GM12878 (cell line): ENCODE measurements at places on chromosomes 6 and 20.

DNA sequence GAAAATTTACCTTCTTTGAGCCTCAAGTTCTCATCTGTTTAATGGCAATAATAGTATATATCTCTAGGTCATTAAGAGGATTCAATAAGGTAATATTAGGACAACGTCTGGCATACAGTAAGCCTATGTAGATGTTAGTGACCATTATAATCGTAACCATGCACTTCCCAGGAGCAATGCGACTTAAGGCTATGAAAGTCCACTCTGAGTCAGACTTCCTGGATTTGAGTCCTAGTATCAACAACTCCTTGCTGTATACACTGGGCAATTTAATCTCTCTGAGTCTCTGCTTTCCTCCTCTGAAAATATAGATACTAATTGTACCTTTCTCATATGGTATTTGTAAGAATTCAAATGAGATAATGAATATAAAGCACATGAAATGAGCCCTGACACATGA is 168.1 kb upstream of the HDDC2 start:
- no peak for DNase-seq

- DNase-seq, result no peak
These were observed 196.1 kb downstream of the JARID2 start for GRCh38 chr6:15441981-15442380.

- DNase-seq, result no peak
These were observed 601.9 kb downstream of the HTR1B start for GRCh38 chr6:76861403-76861802.

DNA sequence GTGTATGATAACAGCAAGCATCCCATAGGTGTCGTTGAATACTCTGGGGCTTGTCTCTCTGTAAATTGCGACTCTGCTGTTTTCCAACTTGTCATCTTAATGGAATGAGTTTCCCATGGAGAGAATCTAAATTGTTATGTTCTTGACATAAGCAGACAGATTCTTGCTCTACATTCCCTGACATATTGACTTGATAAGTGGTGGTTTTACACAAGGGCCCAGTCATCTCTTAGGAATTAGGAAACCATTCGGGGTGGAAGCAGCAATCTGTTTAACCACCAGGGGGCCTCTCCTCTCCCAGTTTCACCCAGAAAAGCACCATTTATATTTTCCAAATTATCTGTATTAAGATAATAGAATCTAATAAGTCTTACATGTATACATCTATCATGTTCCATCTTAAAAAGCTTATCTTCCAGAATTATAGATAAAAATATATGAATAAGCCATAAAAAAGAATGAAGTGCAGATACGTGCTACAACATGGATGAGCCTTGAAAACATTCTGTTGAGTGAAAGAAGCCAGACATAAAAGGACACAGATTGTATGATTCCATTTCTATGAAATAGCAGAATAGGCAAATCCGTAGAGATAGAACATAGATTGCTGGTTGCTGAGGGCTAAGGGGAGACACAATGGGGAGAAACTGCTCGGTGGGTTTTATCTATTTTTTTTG is 23.1 kb upstream of the MROH8 start:
- no peak for DNase-seq

DNA sequence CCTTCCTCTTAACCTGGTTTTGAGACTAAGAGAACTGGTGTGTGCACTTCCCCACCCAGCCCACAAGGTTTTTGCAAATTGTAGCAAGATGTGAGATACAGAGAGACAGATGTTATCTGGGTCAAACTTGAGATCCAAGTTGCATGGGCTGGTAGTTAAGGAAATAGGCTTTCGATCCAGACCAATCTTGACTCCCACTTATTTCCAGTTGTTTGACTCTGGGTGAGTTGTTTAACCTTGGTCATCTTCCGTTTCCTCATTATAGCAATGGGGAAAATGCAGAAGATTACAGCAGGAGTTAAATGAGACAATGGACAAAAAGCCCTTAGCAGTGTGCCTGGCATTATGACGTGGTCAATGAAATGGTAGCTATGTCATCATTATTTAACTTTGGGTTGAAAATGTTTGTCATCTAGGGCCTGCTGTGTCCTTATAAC is 1.7 kb downstream of the SNX21 start:
- no peak for DNase-seq

GRCh38 chr6:6057442-6058053 is 50.8 kb upstream of the NRN1 start:
- DNase-seq, result peak; percentile 53

- DNase-seq, result no peak
These were observed 25.7 kb downstream of the KCNK5 start for GRCh38 chr6:39203436-39204159.

GRCh38 chr20:953742-954141 is 37.6 kb upstream of the ANGPT4 start:
- DNase-seq, result no peak

GRCh38 chr20:646107-646867 is 6.7 kb downstream of the SRXN1 start:
- DNase-seq, result no peak

- no peak for DNase-seq
These were observed 97.7 kb upstream of the KCNQ5 start for GRCh38 chr6:72524011-72524645.

DNA sequence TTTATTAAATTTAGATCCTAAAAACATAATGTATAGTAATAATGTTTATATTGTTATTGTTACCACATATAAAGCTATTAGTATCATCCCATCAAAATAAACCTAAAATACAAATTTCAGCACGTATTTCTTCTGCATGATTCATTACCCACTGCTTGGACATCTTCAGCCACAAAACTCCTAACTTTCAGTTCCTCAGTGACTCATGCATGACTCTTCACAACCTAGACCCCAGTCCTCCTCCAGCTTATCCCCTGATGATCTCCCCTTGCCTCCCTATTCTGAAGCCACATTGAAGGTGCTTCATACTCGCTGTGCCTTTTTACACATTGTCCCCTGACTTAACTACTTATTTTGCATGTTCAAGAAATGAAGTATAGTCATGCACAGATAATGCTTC is 11.2 kb upstream of the GPRC6A start:
- no peak for DNase-seq

DNA sequence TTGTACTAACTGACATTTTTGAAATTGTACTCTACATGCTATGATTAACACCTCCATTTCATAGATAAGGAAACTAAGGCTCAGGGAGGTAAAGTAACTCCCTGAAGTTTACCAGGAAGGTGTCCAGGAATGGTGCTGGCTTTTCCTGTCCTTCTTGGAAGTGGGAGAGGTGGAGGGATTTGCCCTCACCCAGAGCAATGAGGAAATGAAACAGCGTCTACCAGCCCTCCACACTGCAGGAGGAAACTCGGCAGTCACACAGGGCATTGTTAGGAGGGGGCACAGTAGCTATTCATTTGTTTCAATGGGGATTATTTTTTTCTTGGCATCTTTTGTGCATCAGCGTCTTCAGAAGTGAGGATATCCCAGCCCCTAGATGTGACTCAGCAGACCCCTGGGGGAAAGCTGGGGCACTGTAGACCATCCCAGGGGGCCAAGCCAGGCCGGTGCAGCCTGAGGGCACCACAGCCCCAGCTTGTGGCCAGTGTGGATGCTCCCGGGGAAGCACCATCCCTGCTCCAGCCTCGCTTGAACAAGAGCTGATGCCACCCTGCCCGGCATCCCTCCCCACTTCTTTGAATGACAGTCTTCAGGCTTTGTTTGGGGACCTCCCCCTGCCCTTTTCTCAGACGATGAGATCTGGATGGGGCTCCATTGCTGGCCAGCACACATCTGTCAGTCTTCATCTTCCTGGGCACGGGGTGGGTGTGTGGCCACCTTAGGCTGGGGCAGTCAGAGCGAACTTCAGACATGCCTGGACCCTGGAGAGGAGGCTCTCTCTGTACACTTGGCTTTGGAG is 224.4 kb upstream of the PMEPA1 start:
- no peak for DNase-seq

DNA sequence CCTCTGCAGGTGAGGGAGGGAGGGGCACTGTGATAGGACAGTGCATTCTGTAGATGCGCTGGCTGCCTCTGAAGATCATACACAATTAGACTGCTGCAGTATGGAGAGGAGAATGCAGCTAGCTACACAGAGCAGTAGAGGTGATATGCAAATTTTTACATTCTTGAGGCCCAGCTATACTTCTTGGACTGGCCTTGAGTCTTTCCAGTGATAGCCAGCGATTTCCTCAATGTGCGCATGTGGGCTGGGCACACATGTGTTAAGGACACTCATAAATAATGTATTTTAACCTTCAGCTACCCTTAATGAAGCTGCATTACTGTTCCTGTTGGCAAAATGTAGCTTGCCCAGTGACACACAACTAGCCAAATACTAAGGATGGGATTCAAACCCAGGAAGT is 19.0 kb downstream of the TTPAL start:
- no peak for DNase-seq

DNA sequence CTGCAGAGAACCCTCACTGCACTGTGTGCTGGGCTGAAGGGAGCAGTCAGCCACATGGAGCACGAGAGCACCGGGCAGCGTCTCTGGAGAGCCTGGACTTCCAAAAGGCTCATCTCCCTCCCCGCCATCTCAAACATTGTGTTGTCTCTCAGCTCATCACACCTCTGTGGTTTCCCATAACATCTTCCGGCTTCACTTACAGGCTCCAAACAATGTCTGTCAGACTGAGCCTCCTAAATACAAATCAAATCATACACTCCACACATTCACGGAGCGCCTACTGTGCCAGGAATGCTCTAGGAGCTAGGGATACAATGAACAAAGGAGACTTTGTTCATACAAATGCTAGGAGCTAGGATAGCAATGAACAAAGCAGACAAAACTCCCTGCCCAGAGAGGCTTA is 398.0 kb downstream of the RNGTT start:
- DNase-seq, result no peak
